ENCODE measurements at places on chromosomes 2 and 18.

DNA sequence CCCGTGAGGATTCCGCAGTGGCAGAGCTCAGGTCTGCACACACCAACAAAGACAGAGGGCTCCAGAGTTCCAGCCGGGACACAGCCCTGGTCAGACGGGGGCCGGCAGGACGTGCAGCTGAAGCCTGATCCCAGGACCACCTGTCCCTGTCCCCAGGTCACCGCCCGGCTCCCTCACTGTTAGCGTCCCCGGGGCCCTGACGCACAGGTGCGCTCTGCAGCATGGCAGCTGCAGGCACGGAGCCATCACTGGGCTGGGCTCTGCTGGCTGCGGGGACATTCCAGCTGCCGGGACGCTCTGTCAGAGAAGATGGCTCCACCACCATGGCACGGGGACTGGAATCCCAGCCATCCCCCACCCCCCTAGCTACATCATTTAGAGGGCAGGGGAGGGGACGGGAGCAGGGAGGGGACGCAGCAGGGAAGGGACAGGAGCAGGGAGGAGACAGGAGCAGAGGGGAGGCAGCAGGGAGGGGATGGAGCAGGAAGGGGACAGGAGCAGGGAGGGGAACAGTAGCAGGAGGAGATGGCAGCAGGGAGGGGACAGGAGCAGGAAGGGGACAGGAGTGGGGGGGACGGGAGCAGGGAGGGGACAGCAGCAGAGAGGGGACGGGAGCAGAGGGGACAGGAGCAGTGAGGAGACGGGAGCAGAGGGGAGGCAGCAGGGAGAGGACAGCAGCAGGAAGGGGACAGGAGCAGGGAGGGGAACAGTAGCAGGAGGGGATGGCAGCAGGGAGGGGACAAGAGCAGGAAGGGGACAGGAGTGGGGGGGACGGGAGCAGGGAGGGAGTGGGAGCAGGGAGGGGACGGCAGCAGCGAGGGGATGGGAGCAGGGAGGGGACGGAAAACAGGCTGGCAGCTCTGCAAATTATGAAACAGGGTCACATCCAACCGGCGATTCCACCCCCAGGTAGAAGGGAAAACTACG is 39.8 kb downstream of the SLC66A2 start:
- DNase-seq: no peak

DNA sequence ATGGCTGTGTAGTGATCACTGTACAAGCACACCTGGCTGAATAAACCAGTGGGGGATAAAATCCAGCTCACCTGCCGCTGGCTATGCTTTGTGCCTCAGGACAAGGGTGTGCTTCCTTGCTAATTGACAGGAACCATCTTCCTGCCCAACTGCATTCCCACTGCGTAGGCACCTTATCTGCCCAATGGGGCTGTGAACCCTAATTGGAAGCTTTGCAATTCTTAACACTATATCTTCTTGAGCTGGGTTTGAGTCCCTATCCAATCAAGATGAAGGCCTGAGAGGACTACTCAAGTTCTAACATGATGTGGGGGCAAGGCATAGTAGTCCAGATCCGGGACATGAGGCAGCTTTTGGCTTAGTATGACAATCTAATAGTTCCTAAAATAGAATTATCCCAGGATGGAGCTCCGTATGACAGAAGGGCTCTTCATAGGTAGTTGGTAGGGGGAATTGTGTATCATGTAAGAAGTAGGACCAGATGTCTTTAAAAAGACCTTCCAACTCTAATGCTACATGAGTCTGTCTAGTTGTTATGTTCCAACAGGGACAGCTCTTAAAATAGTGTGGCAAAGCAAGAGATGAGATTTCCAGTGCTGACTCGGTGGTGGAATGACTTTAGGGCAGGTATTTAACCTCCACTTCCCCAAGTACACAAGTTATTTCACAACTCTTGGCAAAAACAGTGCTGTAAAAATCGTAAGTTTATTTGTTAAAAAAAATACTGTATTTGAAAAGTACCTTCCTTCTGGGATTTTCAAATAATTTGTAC is 2.3 kb upstream of the TMEM150A start:
- no peak for DNase-seq

DNA sequence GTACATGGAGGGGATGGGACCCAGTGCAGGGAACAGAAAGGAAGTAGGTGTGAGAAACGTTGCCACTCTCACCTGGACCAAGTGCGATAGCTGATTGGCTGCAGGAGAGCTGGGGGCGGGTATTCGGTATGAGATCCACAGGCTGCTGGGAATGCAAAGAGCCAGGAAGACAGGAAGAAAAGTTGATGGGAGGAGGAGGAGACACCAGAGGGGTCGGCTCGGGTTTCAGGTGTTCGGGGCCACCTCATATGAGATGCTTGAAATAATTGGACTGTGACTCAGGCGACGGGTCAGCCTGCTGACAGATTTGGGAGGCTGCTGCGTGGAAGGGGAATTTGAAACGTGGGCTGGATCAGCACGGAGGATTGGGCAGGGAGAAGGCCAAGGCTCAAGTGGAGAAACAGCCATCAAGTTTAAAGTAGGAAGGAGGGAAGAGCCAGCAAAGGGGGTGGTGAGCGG is 65.1 kb downstream of the MRPS9 start:
- DNase-seq: no peak

DNA sequence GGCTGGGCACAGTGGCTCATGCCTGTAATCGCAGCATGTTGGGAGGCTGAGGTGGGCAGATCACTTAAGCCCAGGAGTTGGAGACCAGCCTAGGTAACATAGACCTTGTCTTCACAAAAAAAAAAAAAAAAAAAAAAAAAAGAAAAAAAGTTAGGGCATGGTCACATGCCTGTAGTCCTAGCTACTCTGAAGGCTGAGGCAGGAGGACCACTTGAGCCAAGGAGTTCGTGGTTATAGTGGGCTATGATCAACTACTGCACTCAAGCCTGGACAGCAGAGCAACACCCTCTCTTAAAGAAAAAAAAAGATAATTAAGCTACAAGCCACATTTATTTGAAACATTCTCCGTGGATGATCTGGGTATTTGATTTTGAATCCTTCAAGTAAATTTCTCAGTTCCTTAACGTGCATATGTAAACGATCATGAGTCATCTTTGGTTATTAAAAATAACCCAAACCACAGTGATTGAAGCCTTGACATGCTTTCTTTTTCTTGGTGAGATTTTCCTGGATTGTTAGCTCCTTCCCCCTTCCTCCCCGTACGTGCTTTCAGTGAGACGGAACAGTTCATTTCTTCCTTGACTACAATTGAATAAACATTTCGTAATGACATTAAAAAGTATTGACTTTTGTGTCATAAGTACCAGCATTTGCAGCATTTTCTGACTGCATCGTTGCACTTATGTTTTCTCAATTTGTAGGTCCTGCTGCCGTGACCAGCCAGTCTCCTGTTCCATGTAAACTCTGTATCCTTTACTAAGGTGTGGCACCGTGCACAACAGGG is 20.3 kb downstream of the RMC1 start:
- DNase-seq: no peak

- DNase-seq: no peak
These were observed 84.5 kb upstream of the RBBP8 start for GRCh38 chr18:22848615-22849014.

DNA sequence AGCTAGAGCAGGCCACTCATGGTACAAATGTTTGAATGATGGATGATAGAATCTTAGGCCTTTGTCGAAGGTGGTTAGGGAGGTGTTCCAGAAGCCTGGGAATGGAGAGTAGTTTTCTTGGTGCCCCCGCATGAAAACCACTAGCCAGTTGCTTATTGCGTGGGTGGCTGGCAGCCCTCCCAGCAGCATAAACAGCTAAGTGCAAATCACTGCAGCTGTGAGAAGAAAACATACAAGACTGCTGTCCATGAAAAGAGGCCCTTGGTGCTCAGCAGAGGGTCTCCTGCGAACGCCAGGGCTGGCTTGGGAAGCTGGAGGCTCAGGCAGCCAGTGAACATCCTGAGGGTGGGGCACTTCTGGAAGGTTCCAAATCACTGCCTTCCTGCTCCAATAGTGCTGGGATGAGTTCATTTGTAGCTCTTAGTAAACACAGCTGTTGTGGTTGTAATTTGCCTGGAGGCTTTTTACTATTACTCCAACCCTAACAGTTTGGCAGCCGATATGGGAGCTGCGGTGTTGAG is 118.8 kb downstream of the MGAT5 start:
- no peak for DNase-seq

DNA sequence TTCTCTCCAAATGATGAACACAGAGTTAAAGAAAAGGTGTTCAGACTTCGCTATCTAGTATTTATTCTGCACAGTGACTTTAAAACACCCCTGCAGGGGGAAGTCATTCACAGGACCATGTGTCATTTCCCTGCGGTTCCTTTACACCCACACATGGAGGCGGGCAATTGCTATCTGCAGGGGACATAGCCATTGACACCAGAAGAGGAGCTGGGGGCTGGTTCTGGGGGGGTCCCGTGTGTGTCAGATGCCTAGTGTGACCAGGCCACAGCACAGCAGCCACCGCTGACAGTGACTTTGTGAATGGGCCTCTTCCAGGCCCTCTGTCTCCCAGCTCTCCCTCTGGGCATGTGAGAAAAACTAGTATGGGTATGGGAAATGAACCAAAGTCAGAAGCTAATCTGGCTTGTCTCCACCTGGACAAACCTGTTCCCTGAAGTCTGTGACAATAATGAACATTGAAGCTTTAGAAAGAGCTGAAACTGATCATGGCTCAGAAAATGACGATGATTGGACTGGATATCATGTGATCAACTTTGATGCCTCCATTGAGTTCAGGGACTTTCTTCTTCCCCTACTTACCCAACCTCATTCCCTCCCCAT is 7.5 kb upstream of the GBX2 start:
- no peak for DNase-seq

- DNase-seq: no peak
These were observed 17.5 kb upstream of the ARHGEF4 start for GRCh38 chr2:130819226-130819607.

DNA sequence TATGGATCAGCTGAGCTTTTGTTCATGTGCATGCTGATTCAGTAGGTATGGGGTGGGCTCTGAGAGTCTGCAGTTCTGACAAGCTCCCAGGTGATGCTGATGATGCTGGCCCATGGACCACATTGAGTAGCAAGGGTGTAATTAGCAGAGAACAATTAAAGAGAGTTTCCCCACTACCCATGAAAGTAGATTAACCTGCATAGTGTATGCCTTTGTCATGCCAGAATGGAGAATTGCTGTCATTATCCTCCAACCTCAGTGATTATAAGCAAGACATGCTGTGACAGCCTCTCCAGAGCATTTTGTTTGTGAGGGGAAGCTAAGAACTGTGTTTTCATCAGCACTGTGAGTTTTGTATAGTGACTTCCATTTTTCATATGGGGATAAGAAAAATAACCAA is 59.5 kb upstream of the LYPD1 start:
- DNase-seq: no peak

DNA sequence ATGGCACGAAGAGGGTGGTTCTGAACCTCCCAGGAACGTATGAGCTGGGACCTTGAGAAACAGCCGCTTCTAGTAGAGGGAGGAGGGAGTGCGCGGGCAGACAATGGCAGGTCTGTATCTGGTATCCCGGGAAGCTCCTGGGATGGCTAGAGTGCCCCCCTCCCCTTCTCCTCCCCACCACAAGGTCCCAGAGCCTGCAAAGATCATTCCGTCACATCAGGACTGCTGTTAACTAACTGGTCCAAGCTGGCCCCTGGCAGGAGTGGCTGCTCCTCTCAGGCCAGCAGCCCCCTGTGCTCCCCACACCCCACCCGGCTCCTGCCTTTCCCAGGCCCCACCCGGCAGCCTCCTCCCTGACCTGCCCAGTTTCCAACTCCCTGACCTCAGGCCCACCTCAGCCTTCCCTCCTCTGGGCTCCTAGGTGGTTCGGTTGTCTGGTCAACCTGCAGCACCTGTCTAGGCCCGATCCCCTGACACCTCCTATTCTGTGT is 75.0 kb downstream of the TPO start:
- DNase-seq: no peak

DNA sequence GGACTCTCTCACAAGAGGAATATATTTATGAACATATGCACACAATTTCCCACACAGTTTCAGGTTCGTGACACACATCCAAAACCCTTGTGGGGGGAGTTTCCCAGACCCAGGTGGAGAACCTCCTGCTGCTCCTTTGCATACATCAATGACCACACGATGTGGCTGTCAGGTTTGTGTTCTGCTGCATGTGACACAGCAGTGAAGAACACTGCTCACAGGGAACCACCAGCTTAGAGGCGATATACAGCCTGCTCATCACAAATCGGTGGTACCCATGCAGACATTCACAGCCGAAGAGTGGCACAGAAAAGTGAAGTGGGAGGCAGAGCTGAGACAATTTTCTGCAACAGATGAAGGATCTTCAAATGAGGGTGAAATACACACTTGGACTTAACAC is 175.6 kb upstream of the ZFP36L2 start:
- no peak for DNase-seq

DNA sequence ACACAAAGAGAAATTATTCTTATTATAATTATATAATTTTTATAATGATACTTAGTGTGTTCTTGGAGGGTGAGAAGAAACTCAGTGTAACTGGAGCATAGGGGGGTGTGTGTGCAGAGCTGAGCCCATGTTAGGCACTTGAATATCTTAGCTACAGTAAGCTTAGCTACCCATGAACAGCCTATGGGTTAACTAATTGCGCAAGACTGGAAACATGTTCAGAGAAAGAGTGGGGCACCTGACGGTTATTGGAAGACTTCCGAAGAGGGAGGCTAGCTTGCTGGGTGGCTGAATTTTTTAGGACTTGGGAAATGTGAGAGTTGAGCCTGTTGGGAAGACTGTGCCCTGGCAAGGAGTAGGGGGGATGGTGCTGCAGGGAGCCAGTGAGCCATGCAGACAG is 229.2 kb downstream of the SLC4A3 start:
- no peak for DNase-seq

DNA sequence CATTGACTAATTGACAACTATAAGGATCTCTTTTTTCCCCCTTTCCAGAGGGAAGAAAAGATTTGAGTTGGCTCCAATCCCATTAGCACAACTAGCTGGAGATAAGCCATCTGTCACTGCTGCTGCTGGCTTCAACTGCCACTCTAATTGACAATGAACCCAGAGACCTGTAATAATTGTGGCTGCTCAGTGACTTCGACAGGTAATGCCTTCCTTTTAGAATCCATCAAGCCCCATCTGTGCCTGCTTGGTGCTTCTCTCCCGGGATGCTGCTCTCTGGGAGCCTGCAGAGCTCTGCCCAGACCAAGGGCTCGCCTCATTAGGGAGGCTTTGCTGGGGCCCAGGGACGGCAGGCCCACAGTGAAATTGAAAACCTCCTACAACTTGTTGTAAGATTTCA is 376.7 kb upstream of the SOX11 start:
- DNase-seq: no peak

GRCh38 chr2:108916796-108917421 is 72.1 kb downstream of the EDAR start:
- no peak for DNase-seq

All from activated naive CD4-positive, alpha-beta T cell (primary cell).